ENCODE measurements at places on chromosomes 3 and 15.

GRCh38 chr3:112598731-112599130 is 36.9 kb downstream of the SLC35A5 start:
- DNase-seq, result no peak

- no peak for DNase-seq
Measured at GRCh38 chr3:183307749-183308148, 54.7 kb downstream of the B3GNT5 start.

- no peak for DNase-seq
Measured at GRCh38 chr3:45597581-45597980, 3.0 kb downstream of the LIMD1 start.

DNA sequence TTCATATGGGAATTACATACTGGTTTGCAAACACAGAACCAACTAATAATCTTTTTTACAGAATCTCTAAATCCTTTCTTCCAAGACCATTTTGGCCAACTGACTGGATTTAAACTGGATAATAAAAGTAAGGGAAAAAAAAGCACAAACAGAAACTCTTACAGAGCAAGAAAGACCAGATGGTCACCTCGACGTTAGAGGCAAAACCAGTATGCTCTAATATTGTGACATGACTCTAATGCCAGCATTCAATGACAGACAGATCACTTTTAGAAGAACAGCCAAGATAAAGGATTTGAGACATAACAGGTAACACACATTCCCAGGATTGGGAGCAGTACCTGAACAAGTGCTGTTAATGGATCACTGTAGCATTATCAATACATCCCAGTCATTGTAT is 50.9 kb downstream of the DHX36 start:
- DNase-seq, result no peak

- no peak for DNase-seq
Measured at GRCh38 chr3:150747886-150748683, 14.9 kb downstream of the SIAH2 start.
